ENCODE measurements at places on chromosomes 5 and 9. TPM values are rescaled to one million over a fixed set of nuclear protein-coding genes. Genes with fewer than 3 reads are reported as not detected.

Gene GPX3
- 39.9 TPM for total RNA-seq

Gene SNX30
- 5.8 TPM for total RNA-seq

Gene PTPDC1
- total RNA-seq, result 6.4 TPM

Gene NADK2
- 18.6 TPM for total RNA-seq

Gene BARX1
- total RNA-seq, result not detected

Gene PAM
- total RNA-seq, result 60.6 TPM

Gene TAS2R1
- total RNA-seq, result not detected

Gene GRAMD2B
- total RNA-seq, result 21.8 TPM

Gene PCDHB8
- total RNA-seq, result not detected

Gene GIN1
- 2.0 TPM for total RNA-seq

Gene ASPN
- not detected for total RNA-seq

Gene SERF1A
- total RNA-seq, result 12.3 TPM

Gene FCHO2
- 4.7 TPM for total RNA-seq

Gene TMEM141
- 240 TPM for total RNA-seq

Gene ZNF366
- total RNA-seq, result not detected

Gene PRRX2
- not detected for total RNA-seq

Gene RPP25L
- total RNA-seq, result 33.7 TPM

Gene SHOC1
- total RNA-seq, result not detected

Gene TXNDC15
- total RNA-seq, result 46.8 TPM

Gene CDH18
- total RNA-seq, result not detected

Gene FABP6
- total RNA-seq, result 0.31 TPM

Gene CHSY3
- 0.15 TPM for total RNA-seq

Gene ALDH1A1
- total RNA-seq, result not detected
